ENCODE measurements at places on chromosomes 3 and 15. TPM values are rescaled to one million over a fixed set of nuclear protein-coding genes. Genes with fewer than 3 reads are reported as not detected.

Gene SCG5
- 4.0 TPM for total RNA-seq

Gene SLC22A14
- 0.64 TPM for total RNA-seq

Gene SYNPR
- total RNA-seq, result not detected

Gene FAIM
- 14.1 TPM for total RNA-seq

Gene TTBK2
- total RNA-seq, result 26.8 TPM

Gene PROS1
- 15.6 TPM for total RNA-seq

Gene HHATL
- total RNA-seq, result not detected

Gene GALK2
- 43.5 TPM for total RNA-seq

GRCh38 chr3:73653877-73654276 is 29.1 kb upstream of the PDZRN3 start:
- H3K4me3 ChIP-seq, result no peak overlapping the region
- H3K27ac ChIP-seq, result no peak overlapping the region
- H3K27me3 ChIP-seq, result no peaks in the 10 kb centered on the region
- peak; percentile 30 for DNase-seq
- peaks cover 5% of the 10 kb centered on the region for H3K4me1 ChIP-seq
- H3K36me3 ChIP-seq, result no peaks in the 10 kb centered on the region

GRCh38 chr15:75201616-75202250 is at the start of gene C15orf39:
Gene C15orf39 (plus strand): TSS chr15:75201882. CDS start chr15:75206049, 4,167 bp downstream.
- peak within 1 kb of the TSS; percentile 94 for H3K27ac ChIP-seq
- peak; percentile 67 for DNase-seq
- H3K4me1 ChIP-seq, result peaks cover 17% of the 10 kb centered on the region
- H3K4me3 ChIP-seq, result peak within 1 kb of the TSS; percentile 91
- no peaks in the 10 kb centered on the region for H3K27me3 ChIP-seq

GRCh38 chr3:159803459-159803858 is 185.2 kb upstream of the IL12A start:
- DNase-seq, result no peak
- peaks cover 38% of the 10 kb centered on the region for H3K4me1 ChIP-seq
- no peaks in the 10 kb centered on the region for H3K27me3 ChIP-seq
- H3K36me3 ChIP-seq, result no peaks in the 10 kb centered on the region
- no peak overlapping the region for H3K4me3 ChIP-seq
- H3K27ac ChIP-seq, result no peak overlapping the region

DNA sequence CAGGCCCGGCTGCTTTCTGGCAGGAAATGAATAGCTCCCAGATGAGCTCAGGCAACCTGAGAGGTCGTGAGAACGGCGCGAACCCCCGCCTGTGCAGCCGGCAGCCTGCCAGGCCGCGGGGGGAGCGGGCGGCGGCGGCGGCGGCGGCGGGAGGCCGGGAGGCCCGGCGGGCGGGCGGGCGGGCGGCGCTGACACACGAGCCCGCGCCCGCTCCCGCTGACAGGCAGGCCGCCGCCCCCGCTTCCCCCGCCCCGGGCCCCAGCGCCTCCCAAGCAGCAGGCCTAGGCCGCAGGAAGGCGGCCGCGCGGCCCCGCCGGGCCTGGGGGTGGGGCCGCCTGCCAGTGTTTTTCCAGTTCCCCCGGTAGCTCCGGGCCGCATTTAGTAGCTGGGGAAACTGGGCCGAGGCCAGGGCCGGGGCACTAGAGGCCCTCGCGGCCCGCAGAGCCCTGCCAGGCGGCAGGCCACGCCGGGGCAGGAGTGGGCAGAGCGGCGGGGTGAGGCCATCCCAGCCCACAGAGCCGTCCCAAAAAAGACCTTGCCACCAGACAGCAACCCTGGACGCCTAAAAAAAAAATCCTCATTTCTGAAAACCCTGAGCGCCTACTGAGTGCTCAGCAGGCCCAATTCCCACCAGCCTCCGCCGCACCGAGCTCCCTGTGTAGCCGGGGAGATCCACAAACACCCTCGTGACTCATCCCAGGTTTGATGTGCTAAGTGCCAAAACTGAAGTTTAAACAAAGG is 5.6 kb downstream of the HES1 start:
- H3K4me3 ChIP-seq, result peak overlapping the region; percentile 59
- H3K27me3 ChIP-seq, result no peaks in the 10 kb centered on the region
- H3K27ac ChIP-seq, result peak overlapping the region; percentile 94
- peaks cover 26% of the 10 kb centered on the region for H3K4me1 ChIP-seq

DNA sequence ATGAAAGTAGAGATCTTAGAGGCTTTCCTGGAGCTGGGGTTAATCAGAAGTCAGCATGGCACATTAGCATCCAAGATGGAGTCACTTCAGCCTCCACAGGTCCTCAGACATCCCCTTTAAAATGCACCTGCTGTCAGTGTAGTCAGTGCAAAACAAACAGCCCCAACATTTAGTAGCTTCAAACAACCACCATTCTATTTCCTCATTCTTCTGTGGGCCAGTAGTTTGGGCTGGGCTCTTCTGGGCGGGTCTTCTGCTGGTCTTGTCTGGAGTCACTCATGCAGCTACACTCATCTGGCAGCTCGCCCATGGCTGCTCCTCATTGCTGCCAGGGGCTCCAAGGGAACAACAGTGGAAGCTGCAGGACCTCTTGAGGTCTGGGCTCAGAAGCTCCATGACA is 99.9 kb downstream of the TLE3 start:
- H3K4me3 ChIP-seq, result no peak overlapping the region
- peak; percentile 56 for DNase-seq
- no peaks in the 10 kb centered on the region for H3K36me3 ChIP-seq

DNA sequence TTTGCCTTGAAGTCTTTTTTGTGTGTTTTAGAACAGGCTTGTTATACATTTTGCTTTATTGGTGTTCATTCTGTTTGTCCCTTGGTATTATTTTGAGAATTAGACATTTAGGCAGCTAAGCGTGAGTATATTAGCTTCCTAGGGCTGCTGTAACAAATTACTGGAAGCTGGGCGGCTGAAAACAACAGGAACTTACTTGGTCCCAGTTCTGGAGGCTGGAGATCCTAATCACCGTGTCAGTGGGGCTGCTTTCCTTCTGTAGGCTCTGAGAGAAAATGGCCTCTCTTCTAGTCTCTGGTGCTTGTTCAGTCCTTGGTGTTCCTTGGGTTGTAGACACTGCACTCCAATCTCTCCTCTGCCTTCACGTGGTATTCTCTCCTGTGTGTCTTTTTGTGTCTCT is 142.3 kb downstream of the KLHL25 start:
- H3K27me3 ChIP-seq, result no peaks in the 10 kb centered on the region
- peaks cover 7% of the 10 kb centered on the region for H3K4me1 ChIP-seq
- no peak overlapping the region for H3K4me3 ChIP-seq
- peak overlapping the region; percentile 76 for H3K27ac ChIP-seq

Measured in MCF 10A (cell line).